GM23338 (cell line): ENCODE measurements at places on chromosomes 5 and 9. TPM values are rescaled to one million over a fixed set of nuclear protein-coding genes. Genes with fewer than 3 reads are reported as not detected.

SLC31A2 gene
- polyA plus RNA-seq, result 1.4 and 1.8 TPM in 2 replicates

DEPDC1B gene
- polyA plus RNA-seq, result 35.8 and 38.3 TPM in 2 replicates

FCN1 gene
- polyA plus RNA-seq, result not detected in 2 replicates

ECM2 gene
- polyA plus RNA-seq, result 0.57 and 0.79 TPM in 2 replicates

TMEM232 gene
- 1.8 and 1.9 TPM in 2 replicates for polyA plus RNA-seq

SPATA31D3 gene
- not detected in 2 replicates for polyA plus RNA-seq

TRIO gene
- polyA plus RNA-seq, result 13.8 and 14.9 TPM in 2 replicates
